Left colon (tissue), 2 donors: ENCODE measurements at places on chromosomes 1 and 21.

- DNase-seq = no peak
These were observed 71.7 kb upstream of the GPR52 start for GRCh38 chr1:174376030-174376429.

DNA sequence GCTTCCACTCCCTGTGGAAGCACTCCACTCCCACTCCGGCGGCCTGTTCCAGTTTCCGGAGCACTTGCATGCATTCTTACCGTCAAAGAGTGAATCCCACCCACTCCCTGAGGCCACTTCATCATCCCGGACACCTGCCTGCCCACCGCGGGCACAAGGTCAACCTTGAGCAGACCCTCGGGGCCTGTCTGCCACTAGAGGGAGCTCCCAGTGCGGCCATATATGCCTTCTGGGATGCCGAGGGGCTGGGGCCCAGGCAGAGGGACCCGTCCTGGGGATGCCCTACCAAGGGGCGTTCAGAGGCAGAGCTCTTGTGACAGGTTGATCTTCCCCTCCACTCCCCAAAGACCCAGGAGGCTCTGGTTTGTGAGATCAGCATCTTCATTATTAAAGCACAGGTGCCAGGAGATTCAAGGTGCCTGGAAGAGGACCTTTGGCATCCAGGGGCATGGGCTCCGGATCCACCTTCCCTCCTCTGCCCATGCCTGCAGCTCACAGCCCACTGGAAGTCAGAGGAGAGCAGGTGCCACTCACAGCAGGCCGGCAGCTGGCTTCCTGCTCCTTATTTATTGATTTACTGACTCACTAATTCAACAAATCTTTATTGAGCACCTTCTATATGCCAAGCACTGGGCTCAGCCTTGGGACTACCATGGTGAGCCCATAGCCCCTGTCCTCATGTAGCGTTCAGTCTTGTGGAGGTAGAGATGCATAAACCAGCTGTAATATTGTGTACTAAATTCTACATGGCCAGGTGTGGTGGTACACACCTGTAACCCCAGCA is 47.3 kb downstream of the UBIAD1 start:
- DNase-seq = no peak

DNA sequence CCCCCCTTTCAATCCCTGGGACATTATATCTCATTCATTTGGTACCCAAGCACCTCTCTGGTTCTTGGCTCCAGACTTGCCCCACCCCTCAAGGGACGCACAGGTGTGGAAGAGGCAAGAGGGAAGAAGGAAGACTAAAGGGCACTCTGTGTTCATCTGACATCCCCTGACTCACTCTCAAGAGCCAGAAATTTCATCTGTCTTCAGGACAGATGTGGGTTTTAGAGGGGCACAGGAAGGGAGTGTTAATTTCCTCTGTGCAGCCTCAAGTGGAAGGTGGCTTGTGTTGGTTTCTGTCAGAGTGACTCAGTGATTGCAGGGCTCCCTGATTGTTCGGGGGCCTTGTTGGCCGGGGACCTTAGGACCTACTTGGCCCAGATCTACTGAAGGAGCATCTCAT is 2.4 kb downstream of the C2CD4D start:
- DNase-seq = no peak

DNA sequence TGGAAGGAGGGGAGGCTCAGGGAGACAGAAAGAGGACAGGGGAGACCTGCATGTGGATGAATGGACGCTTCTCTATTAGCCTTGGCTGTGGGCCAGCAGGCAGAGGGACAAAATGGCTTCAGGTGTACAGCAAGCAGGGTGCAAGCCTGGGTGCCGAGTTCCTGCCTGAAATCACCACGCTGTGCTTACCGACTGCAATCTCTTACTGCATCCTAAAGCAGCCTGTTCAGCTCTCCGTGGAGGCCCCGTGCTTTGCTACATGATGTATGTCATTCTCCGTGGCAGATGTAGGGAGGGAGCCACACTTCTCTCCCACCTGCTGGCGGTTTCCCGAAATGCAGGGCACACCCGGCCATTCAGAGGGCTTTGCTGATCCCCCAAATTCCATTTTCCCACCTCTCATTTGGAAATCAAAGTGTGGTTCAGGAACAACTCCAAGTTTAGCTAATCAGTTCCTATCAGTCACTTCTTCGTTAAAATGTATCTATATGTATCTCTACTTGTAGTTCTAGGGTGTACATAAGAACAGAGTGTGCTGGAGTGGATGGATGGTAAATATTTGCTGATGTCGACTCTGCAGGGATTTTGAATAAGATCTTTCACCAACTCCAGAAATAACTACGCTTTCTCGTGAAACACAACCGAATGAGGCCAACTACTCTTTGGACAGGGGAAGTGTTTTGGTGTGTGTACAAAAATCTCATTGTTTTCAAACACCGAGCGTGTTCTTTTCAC is 122.3 kb upstream of the BACE2 start:
- peak; percentile 16 for DNase-seq

DNA sequence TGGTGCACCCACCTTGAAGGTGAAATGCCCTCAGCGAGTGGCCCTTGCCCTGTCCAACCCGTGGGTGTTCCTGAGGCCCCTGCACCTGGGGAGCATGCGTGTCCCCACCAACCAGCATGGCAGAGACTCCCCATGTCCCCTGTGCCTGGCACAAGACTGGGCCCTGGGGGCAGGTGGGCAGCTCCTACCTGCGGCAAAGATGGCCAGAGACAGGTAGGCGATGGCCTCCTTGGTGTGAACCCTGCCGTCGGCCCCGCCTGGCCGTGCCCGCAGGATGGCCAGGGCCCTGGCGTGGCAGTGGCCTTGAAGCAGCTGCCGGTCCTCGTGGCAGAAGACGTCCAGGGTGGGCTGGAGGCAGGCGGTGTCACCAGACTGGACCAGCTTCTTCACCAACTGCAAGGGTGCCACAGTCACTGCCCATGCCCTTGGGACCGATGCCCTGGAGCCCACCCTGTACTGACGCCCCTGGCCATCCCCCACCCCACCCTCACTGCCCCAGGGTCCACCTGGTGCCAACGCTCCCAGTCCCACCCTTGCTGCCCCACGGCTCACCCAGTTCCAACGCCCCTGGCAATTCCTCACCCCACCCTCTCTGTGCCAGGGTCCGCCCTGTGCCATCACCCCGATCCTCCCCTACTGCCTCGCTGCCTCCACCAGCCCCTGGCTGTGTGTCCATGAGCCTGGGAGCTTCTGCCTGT is 15.7 kb downstream of the TTC34 start:
- peak; percentile 2 for DNase-seq

DNA sequence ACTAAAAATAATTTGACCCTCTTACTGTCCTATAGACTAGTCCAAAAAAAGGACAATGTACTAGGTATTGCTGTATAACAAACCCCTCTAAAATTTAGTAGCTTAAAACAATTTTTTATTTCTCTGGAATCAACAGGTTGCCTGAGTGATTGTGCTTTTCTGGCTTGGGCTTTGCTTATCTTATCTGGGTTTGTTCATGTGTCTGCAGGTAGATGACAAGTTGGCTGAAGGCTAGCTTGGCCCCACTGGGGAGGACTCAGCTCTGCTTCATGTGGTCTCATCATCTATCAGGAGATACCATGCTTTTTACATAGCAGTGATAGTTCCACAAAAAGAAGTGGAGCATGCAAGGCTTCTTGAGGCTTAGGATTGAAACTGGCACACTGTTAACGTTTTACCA is 114.2 kb downstream of the MAN1A2 start:
- DNase-seq = no peak

- no peak for DNase-seq
These were observed 86.7 kb upstream of the USP24 start for GRCh38 chr1:55301912-55302311.

DNA sequence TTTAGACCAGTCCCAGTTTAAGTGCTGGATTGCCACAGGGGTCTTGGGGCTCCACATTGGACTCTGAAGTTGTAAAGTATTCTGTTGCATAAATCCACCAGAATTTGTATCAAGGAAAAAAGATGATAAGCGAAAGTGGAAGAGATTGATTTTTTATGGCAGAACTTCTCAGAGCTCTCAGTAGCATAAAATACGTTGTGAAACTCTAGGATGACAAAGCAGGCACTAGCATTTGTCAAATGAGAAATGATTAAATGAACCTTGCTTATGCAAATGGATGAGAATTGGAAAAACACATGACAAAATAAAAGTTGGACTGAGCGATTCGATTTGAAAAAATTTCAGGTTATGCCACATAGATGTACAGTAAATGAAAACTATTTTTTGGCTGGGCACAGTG is 253.8 kb upstream of the RAB4A start:
- DNase-seq = no peak

DNA sequence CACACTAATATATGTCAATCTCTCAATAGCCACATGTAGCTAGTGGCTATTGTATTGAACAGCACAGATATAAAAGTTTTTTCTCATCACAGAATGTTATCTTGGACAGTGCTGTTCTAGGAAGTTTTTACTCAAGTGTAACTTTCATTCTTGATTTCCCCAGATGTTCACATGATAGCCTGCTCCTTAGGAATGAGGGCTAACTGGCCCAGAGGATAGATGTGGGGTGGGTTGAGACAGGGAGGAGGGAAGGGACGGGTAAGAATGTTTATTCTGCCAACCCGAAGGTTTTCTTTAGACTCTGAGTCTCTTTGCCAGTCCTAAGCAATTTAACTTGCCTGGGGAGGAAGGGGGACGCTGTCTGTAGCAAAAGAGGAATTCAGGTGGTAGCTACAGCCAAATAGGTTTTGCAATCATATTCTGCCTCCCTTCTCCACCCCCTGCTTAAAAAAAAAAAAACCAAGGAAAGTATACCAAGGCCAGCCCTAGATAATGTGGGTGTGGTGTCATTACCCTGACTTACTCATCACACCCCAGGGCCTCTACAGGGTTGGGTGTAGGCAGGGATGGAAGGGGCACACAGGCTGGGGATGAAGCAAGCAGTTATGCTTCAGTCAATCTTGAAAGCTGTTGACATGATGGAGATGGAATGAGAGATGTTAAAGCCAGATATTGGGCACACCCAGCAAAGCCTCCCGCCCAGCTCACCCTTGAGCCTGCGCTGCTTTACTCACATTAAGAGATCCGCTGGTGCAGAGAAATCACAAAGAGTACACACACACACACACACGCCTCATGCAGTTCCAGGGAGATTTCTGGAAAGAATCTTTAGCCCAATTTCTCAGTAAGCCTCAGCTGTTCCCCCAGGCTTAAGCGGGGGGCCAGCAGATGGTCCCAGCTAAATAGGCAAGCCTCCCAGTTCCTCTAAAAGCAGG is 59.9 kb downstream of the PLXNA2 start:
- peak; percentile 61 for DNase-seq

DNA sequence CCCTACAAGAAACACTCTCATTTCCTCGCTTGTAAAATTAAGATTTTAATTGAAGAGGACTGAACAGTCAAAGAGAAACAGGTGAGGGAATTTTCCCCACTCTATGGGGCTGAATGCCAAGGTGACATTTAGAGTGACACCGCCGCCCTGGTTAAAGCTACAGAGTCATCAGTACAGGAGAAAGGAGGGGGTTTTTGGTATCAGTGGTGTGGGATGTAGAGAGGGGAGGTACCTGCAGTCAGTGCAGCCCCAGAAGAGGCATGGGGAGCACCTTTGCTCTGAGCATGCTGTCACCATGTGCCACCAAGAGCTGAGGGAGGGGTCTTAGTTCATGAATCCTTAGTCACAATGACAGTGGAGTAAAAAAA is 2.8 kb downstream of the DIRAS3 start:
- DNase-seq = no peak

- no peak for DNase-seq
These were observed 46.3 kb downstream of the KIF21B start for GRCh38 chr1:200977071-200977754.

GRCh38 chr1:244154872-244155531 is 103.9 kb downstream of the ZBTB18 start:
- no peak for DNase-seq

- no peak for DNase-seq
These were observed 2.0 kb downstream of the POLR3C start for GRCh38 chr1:145826030-145826429.

- DNase-seq = no peak
These were observed 9.1 kb downstream of the OLIG1 start for GRCh38 chr21:33078907-33079582.

DNA sequence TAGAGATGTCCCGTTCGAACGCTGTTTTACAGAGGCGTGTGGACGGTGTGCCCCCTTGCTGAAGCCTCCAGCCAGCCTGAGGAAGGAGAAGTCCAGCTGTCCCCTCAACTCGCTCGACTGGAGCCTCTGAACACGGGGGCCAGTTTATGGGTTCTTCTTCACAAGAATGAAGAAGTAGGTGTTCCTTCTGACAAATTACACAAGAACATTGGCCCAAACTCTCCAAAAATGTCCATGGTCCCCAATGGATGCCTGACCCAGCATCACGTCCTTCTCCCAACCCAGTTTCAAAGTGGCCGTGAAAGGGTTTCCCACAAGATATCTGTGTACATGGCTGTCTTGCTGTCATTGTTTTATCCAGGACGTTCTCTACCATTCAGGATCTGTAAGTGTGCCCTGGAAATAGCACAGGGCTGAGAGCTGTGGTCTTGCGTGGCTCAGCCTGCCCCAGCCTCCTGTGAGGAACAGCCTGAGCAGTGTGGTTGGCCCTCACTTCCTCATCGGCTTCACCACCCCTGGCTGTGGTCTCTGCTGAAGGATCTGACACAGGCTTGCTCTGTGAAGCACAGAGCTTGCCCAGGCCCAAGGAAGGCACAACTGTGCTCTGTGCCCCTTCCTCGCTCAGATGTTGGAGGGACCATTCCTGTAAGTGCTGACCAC is 1.0 kb upstream of the S100B start:
- peak; percentile 39 for DNase-seq

- no peak for DNase-seq
These were observed 30.2 kb downstream of the LPAR3 start for GRCh38 chr1:84862810-84863251.

DNA sequence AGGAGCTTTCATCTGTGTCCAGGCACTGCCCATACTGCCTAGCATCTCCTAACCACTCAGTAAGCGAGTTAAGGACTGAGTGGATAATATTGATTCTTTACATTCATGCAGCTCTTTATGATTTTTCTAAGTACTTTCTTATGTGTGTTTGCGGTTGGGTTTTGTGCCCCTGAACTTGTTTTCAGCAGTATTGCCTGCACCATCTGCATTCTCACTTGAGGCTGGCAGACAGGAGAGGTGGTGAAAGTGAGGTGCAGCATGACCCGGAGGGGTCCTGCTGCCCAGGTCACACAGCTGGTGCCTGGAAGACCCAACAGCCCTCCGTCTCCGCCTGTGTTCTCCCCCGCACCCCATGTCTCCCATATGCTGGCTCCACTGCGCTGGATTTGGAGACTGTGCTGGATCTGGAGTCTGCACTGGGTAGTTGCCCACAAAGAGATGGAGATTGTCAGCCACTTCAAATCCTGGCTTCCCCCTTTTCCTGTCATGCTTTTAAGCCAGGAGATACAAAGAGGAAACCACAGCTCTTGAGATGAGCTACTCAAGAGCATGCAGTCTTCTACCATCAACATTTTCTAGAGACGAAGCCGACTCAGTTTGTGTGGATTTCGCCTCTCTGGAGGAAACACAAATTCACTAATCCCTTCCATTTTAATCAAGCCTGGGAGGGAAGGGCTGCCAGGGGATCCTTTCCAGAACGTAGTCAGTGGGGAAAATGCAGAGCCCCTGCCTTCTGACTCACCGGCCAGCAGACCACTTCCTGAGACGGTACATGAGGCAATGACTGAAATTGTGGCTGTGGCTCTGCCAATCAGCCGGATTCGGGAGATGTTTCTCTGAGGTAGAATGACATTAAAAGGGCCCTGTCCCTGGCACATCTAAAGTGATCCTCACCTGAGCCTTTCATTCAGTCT is 71.7 kb upstream of the ANGPTL1 start:
- DNase-seq = no peak
